RPMI7951 (cell line): ENCODE measurements at places on chromosomes 5 and 9.

DNA sequence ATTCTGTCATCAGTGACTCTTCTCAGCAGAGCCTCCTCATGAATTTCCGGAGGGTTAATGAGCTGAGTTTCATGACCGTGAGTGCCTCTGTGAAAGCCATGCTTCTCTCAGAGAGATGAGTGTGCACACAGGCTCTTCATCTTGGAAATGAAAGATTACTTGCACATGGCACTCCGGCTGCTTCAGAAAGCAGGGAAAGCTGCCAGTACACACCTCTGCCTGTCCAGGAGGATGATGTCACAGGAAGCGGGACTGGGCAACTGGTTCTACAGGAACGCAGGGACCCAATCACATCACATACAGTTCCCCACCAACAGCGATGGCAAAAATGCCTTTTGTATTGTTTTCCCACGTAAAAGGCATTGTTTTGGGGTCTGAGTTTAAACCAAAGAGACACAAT is 286.0 kb upstream of the DAP start:
- peak; percentile 46 for DNase-seq

- no peak for DNase-seq
Observed at GRCh38 chr5:73267766-73268435, 94.9 kb downstream of the TMEM174 start.

GRCh38 chr5:43036856-43037635 is 3.1 kb downstream of the ANXA2R start:
- no peak for DNase-seq

- DNase-seq = no peak
Observed at GRCh38 chr5:169272731-169273427, 28.1 kb downstream of the SLIT3 start.

- no peak for DNase-seq
Observed at GRCh38 chr5:82493221-82493620, 215.1 kb upstream of the RPS23 start.

GRCh38 chr5:134131165-134131564 is 16.7 kb downstream of the TCF7 start:
- DNase-seq = no peak

- no peak for DNase-seq
Observed at GRCh38 chr5:134887593-134888159, 13.5 kb downstream of the TXNDC15 start.

- DNase-seq = peak; percentile 57
Observed at GRCh38 chr5:125874057-125874456, 549.2 kb upstream of the GRAMD2B start.

DNA sequence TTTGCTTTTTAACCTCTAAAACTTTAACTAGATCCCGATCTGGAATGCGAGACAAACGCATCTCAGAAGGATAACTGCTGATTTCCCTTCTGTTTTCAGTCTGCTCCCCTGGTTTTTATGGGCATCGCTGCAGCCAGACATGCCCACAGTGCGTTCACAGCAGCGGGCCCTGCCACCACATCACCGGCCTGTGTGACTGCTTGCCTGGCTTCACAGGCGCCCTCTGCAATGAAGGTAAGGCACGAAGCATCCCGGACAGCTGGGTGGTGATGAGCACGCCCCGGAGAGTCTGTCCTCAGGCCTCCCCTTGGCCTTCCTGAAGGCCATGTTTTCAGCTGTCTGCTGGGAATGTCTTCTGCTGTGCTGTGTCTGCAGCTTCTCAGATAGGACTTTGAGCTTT is 82.9 kb upstream of the PRRC1 start:
- DNase-seq = no peak

DNA sequence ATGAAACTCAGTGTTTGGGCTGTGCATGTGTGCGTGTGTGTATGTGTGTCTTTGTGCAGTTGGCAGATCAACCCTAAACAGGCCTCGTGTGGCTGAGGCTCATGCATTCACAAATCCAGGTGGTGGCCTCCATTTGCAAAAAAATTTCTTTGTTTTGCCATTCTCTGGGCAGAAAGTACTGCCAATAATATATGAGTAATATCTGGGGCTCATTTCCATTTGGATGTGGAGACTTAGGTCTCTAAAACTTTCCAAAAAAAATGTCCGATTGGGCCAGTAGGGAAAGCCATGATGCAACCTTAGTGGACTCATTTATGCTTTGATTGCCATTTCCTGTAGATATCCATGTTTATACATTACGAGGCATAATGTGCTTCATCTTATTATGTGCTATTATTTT is 77.9 kb upstream of the RPS23 start:
- no peak for DNase-seq

- peak; percentile 42 for DNase-seq
Observed at GRCh38 chr9:20570756-20571155, 51.5 kb downstream of the MLLT3 start.

DNA sequence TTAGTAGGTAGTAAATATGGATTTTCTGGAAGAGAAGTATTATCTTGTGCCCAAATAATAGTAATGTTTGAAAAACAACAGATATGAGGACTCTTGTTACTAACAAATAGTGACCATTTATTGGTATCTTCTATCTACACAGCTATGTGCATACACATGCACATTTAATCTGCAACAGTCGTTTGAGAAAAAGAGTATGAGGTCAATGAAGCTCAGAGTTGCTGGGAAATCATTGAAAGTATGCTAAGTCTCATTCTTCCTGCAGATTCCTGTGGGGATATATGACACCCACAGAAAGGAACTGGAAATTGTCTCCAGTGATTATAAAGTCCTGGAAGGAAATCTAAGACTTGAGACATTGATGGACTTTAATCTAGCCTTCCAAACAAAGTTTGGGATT is 40.1 kb upstream of the RNF180 start:
- no peak for DNase-seq

GRCh38 chr5:115097236-115097635 is 72.5 kb downstream of the TRIM36 start:
- DNase-seq = no peak

- DNase-seq = no peak
Observed at GRCh38 chr5:127580731-127581130, 63.3 kb downstream of the PRRC1 start.

DNA sequence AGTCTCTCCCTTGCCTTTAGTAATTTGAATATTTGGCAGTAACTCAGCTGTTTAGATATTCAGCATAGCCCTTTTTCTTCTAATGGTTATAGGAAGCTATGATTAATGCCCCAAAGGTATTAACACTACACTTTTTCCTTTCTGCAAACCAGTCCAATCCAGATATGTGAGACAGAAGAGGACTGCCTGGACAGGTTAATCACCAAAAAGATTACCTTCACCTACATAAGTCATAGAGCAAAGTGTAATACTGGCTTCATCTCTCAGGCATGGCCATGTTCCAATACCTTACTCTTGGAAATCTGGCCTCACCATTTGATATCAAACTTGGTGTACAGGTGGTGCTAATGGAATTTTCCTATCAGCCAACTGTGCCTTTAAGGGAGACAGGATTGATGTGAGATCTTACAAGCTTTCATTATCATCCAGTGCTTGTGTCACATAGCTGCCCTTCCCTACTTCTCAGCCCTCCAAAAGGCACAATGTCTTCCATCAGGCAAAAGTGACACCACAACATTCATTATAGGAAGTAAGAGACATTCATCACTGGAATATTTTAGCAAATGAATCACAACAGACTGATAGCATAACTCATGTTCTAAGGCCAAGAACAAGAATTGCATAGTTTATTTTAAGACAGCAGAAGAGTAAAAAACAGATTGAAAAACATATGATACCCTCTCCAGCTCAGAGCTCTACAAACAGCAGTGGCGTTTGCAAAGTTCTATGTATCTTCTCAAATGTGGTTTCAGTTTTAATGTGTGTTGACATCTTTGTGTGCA is 91.2 kb upstream of the PAM start:
- DNase-seq = peak; percentile 9

DNA sequence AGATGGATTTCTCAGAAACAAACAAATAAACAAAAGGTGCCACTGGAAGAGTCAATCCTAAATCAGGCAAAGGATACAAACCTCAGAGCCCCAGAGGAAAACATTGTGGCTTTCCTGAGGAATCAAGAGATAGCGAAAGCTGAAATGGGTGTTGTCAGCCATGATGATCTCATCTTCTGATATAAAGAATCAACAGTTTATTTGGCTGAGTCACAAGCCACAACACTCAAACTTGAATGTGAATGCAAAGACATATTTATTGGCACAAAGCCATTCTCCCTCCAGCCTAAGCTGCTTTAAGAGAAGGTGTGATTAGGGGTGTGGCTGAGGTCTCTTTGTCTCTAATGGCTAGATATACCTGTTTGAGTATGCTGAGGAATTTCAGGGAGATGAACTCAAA is 73.3 kb upstream of the NREP start:
- DNase-seq = peak; percentile 87

- peak; percentile 51 for DNase-seq
Observed at GRCh38 chr5:65213921-65214525, 267.7 kb downstream of the ADAMTS6 start.

GRCh38 chr5:533243-533954 is 9.2 kb upstream of the SLC9A3 start:
- no peak for DNase-seq

DNA sequence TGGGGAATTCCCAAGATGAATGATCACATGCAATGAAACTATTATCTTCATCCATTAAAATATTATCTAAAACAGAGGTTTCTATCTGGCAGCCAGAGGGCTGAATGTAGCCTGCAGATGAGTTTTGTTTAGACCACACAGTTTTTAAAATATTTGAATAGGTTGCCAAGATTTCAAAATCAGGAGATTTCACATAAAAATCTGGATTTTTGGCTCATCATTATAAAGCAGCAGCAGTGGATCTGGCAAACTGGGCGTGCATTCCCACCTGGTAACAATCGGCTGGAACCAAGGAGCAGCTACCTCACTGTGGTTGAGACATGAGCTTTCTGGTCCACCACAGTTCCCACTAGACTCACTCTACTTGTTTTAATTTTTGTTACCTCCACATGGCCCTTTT is 155.1 kb downstream of the BNC2 start:
- DNase-seq = peak; percentile 50

DNA sequence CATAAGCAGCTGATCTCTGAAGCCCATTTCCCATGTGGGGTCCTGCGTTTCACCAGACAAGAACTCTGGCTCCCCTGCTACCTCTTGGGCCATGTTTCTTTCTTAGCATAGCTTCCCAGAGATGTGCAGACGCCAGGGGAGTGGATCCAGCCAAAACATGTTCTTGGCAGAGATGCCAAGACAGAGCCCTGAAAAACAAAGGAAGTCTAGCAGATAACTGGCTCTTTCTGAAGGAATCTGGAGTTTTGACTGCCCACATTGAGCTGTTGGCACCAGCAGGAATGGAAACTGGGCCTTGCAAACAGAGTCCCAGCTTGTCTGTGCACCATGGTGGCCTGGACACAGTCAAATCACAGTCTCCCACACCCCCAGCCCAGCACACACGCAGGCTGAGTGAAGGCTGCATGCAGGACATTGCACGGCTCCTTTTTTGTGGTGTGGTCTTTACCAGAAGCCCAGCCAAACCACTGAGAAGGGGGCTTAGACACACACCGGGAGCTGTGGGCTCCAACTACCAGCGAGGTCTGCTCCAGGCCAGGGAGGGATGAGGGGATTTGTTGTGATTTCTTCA is 114.7 kb downstream of the SNX18 start:
- no peak for DNase-seq

- DNase-seq = peak; percentile 36
Observed at GRCh38 chr9:15824310-15824709, 271.5 kb downstream of the CCDC171 start.

DNA sequence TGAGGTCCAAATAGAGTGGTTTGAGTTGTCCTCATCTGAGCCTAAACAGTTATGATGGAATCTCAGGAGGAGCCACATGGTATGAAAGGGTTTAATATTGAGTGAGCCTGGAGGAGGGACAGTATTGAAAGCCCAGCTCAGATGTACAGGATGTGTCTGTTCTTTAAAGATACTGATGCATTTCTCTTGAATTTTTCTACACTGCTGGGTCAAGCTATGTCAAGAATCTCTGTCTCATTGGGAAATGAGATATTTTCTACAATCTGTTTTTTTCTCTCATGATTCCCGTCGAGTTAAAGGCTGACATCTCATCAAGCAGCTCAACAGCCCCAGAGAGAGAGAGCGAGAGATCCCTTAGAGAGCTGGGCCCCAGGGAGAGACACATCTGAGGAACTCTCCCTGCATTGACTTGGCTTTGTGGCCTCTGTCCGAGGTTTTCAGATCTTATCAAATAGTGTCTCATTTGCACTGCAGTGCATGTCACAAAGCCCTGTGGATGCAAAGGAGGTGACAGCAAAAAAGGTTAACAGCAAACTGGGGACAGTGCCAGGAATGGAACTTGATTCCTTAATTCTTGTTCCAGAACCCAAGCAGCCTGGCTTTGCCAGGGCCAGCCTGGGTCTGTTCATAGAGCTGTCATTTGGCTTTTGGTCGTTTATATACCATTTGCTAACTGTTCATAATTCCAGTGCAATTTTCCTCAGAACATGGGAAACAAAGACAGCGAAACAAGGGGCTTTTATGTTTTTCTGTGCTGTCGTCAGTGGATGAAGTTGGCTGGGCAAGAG is 19.0 kb upstream of the ACTBL2 start:
- DNase-seq = peak; percentile 59

DNA sequence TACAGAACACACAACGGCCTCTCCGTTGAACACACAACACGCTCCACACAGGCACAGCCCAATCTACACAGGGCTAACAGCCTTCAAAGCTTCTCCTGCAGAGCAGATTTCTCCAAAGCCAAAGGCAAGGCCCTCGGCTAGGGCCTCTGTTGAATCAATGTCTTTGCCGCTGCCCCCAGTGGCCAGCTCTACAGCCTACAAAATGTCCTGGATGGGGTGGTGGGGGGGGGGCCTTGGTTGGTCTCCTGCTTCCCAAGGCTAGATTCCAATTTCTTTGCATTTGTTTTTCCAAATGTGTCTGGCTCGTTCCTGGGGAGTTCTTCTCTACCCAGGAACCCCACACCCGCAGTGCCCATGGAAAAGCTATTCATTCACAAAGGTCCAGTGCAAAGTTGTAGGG is 167.2 kb downstream of the PAX5 start:
- no peak for DNase-seq

- DNase-seq = peak; percentile 24
Observed at GRCh38 chr5:43190755-43191603, 1.0 kb upstream of the NIM1K start.

DNA sequence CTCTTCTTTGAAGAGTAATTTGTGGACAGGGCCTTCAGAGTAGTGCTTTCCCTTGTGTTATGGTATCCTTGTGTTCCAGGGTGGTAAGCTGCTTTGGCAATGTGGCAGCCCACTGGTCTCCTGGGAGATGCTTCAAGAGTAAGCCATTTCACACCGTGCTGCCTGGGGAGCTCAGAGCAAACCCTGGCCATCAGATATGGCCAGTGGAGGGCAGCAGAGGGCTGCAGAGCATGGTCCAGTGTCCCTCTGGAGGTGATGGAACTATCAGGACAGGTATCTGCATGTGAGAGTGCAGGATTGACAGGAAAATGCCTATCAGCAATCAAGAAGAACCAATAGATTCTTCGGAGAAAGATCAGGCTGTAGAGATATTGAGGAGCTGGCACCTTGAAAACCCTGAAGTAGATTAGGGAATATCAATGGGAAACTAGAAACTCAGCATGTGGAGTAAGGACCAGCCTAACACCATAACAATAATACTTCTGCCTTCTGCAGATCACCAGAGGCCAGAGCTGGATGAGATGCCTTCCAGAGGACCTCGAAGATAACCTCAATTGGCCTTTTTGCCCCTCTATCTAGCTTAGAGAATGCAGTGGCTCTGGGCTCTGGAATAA is 90.8 kb downstream of the PLPPR1 start:
- DNase-seq = no peak

- DNase-seq = no peak
Observed at GRCh38 chr9:136379401-136379800, 5.9 kb upstream of the CARD9 start.

GRCh38 chr9:108521063-108521590 is 334.7 kb downstream of the ACTL7B start:
- DNase-seq = peak; percentile 80

- DNase-seq = no peak
Observed at GRCh38 chr5:149778303-149779123, 48.4 kb downstream of the PPARGC1B start.

GRCh38 chr9:27487927-27488326 is 36.2 kb upstream of the IFNK start:
- no peak for DNase-seq
